ENCODE measurements at places on chromosomes 6 and 20.

GRCh38 chr20:44218446-44218845 lies 7.9 kb upstream of the OSER1 start:
- DNase-seq = no peak

DNA sequence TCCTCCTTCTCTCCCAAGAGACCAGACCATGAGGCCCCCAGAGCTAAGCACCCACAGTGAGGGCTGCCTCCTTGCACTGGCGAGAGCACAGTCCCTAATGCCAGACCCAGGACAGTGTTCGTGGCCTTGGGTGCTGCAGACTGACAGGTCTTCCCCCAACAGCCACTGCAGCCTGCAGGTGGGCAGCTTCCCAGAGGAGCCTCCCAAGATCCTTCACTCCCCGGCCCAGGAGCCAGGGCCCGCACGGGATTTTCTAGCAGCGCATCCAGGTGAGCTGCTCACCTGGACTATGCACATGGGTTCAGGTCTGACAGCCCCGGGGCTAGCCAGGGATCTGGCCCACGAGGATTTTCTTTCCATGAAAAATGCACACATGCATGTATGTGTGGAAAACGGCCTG lies 41.7 kb downstream of the SUMO4 start:
- DNase-seq = no peak

GRCh38 chr20:8476021-8476420 lies 344.0 kb downstream of the PLCB1 start:
- DNase-seq = no peak

DNA sequence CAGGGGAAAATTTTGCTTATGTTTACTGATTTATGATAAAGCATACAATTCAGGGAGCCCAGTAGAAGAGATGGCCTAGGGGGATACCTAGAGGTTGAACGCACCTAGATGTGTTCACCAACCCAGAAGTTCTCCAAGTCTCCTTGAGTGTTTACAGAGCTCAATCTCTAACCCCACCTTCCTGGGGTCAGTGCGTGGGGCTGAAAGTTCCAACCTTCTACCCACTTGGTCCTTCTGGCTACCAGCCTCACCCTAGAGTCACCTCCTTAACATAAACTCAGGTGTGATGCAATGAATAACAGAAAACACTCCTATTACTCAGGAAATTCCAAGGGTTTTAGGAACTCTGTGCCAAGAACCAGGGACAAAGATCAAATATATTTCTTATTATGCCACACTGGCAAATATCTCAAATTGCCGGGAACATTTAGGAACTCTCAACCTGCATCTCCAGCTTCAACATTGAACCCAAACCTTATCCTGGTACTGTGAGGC lies 26.4 kb downstream of the AFG1L start:
- DNase-seq = no peak

GRCh38 chr6:145714731-145715130 lies 20.6 kb downstream of the EPM2A start:
- DNase-seq = no peak
